ENCODE measurements at places on chromosomes 7 and 10. TPM values are rescaled to one million over a fixed set of nuclear protein-coding genes. Genes with fewer than 3 reads are reported as not detected.
A peak's percentile ranks its signal among the peaks of the same experiment; 100 is the strongest.

Gene PPP2R2D
- total RNA-seq = 23.6 TPM

Gene SPDYE1
- total RNA-seq = not detected

- DNase-seq = no peak
Measured at GRCh38 chr7:101210143-101210542, 7.2 kb downstream of the PLOD3 start.

GRCh38 chr10:95438781-95439180 lies 122.4 kb downstream of the SORBS1 start:
- no peak for DNase-seq

Gene NUDT1
- 45.4 TPM for total RNA-seq

DNA sequence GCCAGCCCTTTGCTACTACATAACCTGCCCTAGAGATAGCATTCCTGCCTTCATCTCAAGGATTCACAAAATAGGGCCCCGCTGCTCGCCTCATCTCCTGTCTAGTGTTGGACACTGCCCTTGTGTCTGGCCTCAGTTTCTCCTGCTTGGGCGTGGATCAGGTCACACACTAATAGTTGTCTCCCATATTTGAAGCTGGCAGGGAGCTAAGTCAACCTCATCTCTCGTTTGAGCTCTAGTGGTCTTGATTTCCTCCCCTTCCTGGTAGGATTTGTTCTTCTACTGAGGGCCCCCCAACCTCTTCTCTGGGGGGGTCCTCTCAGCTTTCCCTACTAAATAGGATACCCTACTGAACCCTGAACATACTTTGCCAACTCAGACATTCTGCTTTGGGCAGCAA lies 42.2 kb downstream of the ADCYAP1R1 start:
- DNase-seq = no peak

DNA sequence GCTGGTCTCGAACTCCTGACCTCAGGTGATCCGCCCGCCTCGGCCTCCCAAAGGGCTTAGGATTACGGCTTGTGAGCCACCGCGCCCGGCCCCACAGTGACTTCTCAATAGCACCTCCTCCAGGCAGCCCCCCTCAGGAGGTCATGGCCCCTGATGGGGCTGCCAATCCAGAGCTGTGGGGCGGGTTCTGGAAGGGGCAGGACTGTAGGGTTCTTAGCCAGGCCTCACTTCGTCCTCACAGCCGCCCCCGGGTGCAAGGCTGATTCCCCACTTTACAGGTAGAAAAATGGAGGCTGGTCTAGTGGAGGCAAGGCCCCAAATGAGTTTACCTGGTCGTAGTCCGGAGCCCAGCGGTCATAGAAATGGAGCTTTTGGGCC lies 638 bp downstream of the METTL27 start:
- no peak for DNase-seq

DNA sequence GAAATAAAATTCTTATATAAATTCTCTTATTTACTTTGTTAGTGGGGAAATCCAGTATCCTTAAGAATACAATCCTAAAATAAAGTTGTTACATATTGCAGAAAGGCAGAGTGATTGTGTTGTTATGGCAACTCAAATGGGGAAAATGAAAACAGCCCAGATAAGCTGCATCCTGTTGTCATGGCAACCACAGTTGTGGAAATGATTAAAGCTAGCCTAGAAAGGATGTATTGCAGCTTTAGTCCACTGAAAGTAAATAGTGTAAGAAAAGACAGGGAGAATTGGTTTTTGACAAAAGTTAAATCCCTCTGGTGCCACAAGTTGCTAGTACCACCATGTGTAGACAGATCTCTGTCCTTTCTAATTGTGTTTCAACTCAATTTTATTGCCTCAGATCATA lies 43.2 kb downstream of the BTRC start:
- peak; percentile 22 for DNase-seq

GRCh38 chr7:40640566-40640965 lies 505.8 kb downstream of the SUGCT start:
- no peak for DNase-seq

GRCh38 chr7:2903682-2904162 lies 59.6 kb upstream of the GNA12 start:
- no peak for DNase-seq

- DNase-seq = no peak
Measured at GRCh38 chr7:70344726-70345125, 746.5 kb downstream of the AUTS2 start.

GRCh38 chr10:70974351-70974901 lies 86.1 kb upstream of the PCBD1 start:
- no peak for DNase-seq

GRCh38 chr10:89029181-89029580 lies 38.6 kb downstream of the FAS start:
- no peak for DNase-seq

DNA sequence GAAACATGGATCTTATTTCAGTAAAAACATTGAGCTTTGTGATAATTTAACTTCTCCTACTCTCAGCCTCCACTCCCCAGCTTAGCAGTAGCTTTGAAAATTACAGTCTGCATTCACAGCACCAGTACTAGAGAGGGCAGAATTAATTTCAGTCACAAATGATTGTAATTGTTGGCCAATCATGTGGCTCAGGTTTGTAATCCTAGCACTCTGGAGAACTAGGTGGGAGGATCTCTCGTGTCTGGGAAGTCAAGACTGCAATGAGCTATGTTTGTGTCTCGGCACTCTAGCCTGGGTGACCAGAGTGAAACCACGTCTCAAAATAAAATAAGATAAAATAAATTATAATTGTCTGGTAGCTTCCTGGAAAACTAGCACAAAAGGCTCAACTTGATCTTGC lies 620.9 kb downstream of the TNS3 start:
- DNase-seq = no peak

DNA sequence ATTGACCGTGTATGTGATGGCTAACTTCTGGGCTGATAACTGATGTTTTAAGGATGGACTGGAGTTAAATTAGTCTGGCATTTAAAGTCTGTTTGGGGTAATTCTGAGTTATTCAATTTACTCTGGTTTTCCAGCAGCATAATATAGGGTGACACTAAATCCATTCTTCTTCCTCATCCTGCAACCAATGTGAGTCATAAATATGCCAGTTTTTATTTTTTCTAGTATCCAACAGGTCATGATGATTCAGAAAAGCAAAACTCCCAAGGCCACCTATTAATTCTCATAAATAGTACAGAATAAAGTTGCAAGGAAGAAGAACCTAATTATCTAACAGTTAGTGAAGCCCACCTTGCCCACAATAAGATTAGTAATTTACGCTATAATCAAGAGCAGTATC lies 7.5 kb upstream of the EPHB6 start:
- DNase-seq = no peak

Gene OR13A1
- not detected for total RNA-seq

Measured in SK-MEL-5 (cell line).